ENCODE measurements at places on chromosomes 4 and X. TPM values are rescaled to one million over a fixed set of nuclear protein-coding genes. Genes with fewer than 3 reads are reported as not detected.

The TMPRSS11A gene
- not detected for total RNA-seq

The MAGEC1 gene
- total RNA-seq, result not detected

The TMPRSS11D gene
- total RNA-seq, result not detected

The NAP1L2 gene
- 2.2 TPM for total RNA-seq

The CCSER1 gene
- 11.6 TPM for total RNA-seq

The SLITRK4 gene
- total RNA-seq, result 15.7 TPM

The SHISA3 gene
- total RNA-seq, result 0.40 TPM

The ZFP42 gene
- 5.5 TPM for total RNA-seq

The CT55 gene
- total RNA-seq, result 0.40 TPM

The NRK gene
- 9.8 TPM for total RNA-seq

The CDKL2 gene
- total RNA-seq, result 3.0 TPM

The ADH1C gene
- 4.6 TPM for total RNA-seq

The NUP62CL gene
- 16.0 TPM for total RNA-seq

The PITX2 gene
- 5.3 TPM for total RNA-seq

The FGF2 gene
- total RNA-seq, result 2.9 TPM

The FAM9B gene
- total RNA-seq, result not detected

The DMRTC1 gene
- total RNA-seq, result 0.60 TPM

The NR0B1 gene
- total RNA-seq, result 0.86 TPM

The ABCG2 gene
- total RNA-seq, result 2.3 TPM

Data from progenitor cell of endocrine pancreas (in vitro differentiated cells).